Activated CD8-positive, alpha-beta memory T cell treated with anti-CD3 and anti-CD28 coated beads, Interleukin-2, amount 50 U/mL, for 48 hours (primary cell): ENCODE measurements at places on chromosomes 1 and 21.

GRCh38 chr1:24936684-24937083, 6.6 kb upstream of the RUNX3 start:
- DNase-seq = no peak

DNA sequence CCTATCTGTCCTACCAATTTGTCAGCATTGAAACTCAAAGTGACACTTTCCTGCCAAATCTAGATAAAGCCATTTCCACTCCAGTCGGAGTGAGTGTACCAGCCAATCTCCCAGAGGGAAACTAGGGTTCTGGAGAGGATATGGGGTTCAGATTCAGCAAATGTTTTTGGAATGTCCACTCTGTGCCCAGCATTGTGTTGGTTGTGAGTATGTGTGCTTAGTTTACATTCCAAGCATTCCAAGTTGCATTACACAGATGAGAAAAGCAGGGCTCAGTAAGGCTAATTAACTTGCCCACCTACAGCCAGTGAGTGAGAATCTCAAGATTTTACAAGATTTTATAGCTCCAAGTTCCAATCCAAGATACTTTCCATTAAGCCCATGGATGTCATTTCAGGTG, 26.4 kb upstream of the RGS16 start:
- DNase-seq = no peak

GRCh38 chr21:33157303-33157702, 72.4 kb upstream of the IFNAR2 start:
- DNase-seq = no peak

DNA sequence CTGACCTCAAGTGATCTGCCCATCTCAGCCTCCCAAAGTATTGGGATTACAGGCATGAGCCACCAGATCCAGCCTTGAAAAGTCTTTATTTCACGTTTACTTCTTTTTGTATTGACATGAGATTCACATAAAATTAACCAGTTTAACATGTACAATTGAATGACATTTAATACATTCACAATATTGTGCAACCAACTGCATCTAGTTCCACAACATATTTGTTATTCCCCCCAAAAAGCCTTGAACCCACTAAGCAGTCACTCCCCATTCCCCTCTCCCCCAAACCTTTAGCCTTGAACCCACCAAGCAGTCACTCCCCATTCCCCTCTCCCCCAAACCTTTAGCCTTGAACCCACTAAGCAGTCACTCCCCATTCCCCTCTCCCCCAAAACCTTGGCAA, 62.0 kb downstream of the ACBD6 start:
- no peak for DNase-seq

DNA sequence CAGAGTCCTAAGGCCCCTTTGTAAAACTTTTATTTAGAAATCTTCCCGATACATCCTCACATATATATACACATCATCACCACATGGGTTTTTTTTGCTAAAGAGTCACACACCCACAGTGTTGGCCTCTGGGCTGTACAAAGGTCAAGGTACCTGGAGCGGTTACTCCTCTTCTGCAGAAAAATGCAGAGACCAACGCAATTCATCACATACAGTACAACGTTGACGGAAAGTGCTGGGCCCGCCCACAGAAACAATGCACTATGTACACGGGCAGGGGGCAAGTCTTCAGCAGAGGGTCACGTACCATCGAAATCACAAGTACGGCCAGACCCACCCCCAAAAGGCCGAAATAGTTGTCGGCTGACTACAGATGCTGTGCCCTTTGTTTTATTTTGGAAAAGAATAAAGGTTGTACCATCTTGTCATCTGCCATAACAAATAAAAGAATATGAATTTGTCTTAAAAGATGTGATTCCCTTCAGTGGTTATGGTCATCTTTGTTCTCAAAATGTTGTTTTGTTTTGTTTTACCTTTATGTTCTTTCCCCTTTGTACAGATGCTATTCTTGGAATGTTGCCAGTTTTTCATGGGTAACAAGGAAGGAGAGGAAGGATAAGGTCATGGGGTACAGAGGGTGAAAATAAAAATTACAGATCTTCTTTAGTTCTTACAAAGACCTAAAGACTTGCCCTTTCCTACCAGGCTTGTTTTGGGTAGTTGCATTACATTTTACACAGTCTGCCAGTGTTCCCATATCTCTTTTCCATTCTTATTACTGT, 15.6 kb downstream of the TAL1 start:
- no peak for DNase-seq

GRCh38 chr1:160284220-160284781, 632 bp downstream of the PEX19 start:
- no peak for DNase-seq

GRCh38 chr1:61181067-61182038, 99.0 kb downstream of the NFIA start:
- DNase-seq = no peak

DNA sequence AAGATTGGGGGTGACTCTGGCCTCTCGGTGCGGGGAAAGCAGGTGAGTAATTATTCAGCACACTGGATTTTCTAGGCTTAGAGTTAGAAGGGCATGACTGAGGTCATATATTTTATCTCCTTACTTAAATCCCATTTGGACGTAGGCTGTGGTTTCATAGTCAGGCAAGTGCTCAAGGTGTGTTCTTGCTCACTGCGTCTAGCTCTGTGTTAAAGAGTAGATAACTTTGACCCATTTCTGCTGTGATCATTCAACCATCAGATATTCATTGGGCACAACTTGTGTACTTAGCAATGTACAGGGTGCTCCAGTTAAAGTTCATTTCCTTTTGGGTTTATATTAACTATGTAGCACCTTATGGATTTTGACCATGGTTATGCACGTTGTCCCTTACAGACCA, 14.6 kb downstream of the PFKFB2 start:
- DNase-seq = no peak
